ENCODE measurements at places on chromosomes 7 and 10.

- no peak overlapping the region for H3K4me3 ChIP-seq
- no peak overlapping the region for H3K27ac ChIP-seq
- no peak for DNase-seq
- no peaks in the 10 kb centered on the region for H3K36me3 ChIP-seq
Measured at GRCh38 chr7:88115816-88116215, 104.0 kb downstream of the SRI start.

- no peaks in the 10 kb centered on the region for H3K36me3 ChIP-seq
- H3K27me3 ChIP-seq, result no peaks in the 10 kb centered on the region
- DNase-seq, result peak; percentile 95
Measured at GRCh38 chr10:63236113-63236935, 103.2 kb downstream of the NRBF2 start.

GRCh38 chr7:8386926-8387550 lies 46.4 kb upstream of the NXPH1 start:
- H3K4me3 ChIP-seq, result no peak overlapping the region
- no peak for DNase-seq
- no peak overlapping the region for H3K27ac ChIP-seq
- no peaks in the 10 kb centered on the region for H3K36me3 ChIP-seq

DNA sequence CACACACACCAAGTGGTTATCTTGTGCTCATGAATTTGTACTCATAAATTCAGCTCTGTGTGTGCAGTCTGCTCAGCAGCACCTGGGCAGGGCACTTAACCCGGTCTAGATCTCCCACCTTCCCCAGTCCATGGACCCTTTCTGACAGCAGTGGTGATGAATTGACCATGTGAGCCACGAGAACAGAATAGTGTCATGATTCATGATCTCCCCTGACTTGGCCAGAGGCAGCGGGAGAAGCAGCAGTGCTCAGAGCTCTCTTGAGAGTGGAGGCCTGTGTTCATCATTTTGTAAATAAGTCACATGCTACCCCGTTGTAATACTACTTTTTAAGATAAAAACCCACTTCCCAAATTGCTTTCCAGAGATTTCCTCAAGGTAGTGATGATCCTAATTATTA lies 74.2 kb downstream of the GALNT17 start:
- H3K27ac ChIP-seq, result no peak overlapping the region

GRCh38 chr10:25047591-25048301 lies 31.3 kb downstream of the THNSL1 start:
- H3K4me3 ChIP-seq, result no peak overlapping the region
- H3K4me1 ChIP-seq, result no peaks in the 10 kb centered on the region
- no peaks in the 10 kb centered on the region for H3K27me3 ChIP-seq
- H3K27ac ChIP-seq, result no peak overlapping the region
- DNase-seq, result peak; percentile 28

DNA sequence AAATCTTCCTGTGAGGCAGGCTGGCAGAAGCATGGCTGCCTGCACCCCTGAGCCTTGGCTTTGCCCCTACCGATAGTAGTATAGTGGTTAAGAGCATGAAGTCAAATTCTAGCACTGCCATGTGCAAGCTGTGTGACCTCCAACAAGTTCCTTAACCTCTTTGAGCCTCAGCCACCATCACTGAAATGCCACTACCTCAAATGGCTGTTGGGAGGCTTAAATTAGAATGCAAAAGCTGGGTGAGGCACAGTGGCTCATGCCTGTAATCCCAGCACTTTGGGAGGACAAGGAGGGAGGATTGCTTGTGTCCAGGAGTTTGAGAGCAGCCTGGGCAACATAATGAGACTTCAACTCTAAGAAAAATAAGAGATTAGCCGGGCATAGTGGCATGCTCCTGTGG lies 8.4 kb downstream of the SFRP5 start:
- H3K27ac ChIP-seq, result no peak overlapping the region
- H3K4me1 ChIP-seq, result no peaks in the 10 kb centered on the region
- no peaks in the 10 kb centered on the region for H3K27me3 ChIP-seq

- peak overlapping the region; percentile 75 for H3K27ac ChIP-seq
- H3K27me3 ChIP-seq, result no peaks in the 10 kb centered on the region
- H3K4me3 ChIP-seq, result no peak overlapping the region
- peak; percentile 64 for DNase-seq
- H3K4me1 ChIP-seq, result peaks cover 10% of the 10 kb centered on the region
Measured at GRCh38 chr10:31768467-31768866, 160.2 kb downstream of the ARHGAP12 start.

GRCh38 chr10:76177936-76178335 lies 746.5 kb downstream of the LRMDA start:
- H3K36me3 ChIP-seq, result no peaks in the 10 kb centered on the region
- no peak overlapping the region for H3K4me3 ChIP-seq
- no peak for DNase-seq
- H3K27ac ChIP-seq, result no peak overlapping the region
- H3K4me1 ChIP-seq, result no peaks in the 10 kb centered on the region

GRCh38 chr7:3754493-3755341 lies 453.7 kb downstream of the SDK1 start:
- no peaks in the 10 kb centered on the region for H3K36me3 ChIP-seq
- H3K4me3 ChIP-seq, result no peak overlapping the region
- peak; percentile 92 for DNase-seq
- peak overlapping the region; percentile 24 for H3K27ac ChIP-seq

GRCh38 chr7:1357601-1358271 lies 101.5 kb downstream of the MICALL2 start:
- no peak overlapping the region for H3K27ac ChIP-seq
- no peaks in the 10 kb centered on the region for H3K4me1 ChIP-seq
- DNase-seq, result no peak
- no peaks in the 10 kb centered on the region for H3K27me3 ChIP-seq
- no peaks in the 10 kb centered on the region for H3K36me3 ChIP-seq

DNA sequence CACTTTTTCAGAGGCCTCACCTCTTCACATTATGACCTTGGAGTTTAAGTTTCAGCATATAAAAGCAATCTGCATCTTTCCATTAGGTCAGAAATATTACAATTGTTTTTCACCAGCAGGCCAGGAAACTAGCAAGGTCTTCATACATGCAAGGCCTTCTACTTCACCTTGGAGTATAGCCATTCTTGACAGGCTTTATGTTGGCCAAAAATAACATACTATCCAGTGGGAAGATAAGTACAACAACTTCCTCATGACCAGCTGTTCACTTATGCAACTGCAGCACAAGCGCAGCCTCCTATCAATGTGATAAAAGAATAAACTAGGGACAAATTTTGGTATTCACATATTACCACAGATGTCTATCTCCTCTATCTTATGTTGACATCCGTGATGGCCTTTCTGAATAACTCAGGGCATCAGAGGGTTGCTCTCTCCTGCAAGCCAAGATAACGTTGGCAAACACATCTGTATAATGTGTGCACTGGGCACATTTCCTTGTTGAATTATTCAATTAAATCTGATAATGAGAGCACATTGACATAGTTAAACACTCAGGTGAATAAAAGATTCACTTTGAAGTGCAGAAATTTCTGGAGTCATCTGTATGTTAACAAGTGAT lies 239.8 kb downstream of the FZD1 start:
- H3K36me3 ChIP-seq, result no peaks in the 10 kb centered on the region
- peak; percentile 9 for DNase-seq
- H3K27ac ChIP-seq, result no peak overlapping the region

DNA sequence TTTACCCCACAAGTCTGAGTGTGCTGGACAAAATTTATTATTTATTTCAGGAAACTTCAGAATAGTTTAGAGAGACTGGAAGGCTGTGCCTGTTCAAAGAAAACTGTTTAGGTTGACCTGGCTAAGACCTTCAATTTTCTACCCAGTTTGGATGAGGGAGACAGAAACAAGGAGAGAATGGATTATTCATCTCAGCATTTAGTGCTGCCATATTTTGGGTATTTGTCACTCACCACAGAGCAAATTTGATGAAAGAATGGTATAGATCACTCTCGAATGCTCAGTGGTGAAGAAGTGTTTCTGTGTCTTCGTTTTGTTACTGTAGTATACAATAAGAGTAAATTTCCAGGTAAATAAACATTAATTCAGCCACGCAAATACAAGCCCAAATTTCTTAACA lies 71.8 kb downstream of the SEMA3C start:
- no peak for DNase-seq
- no peak overlapping the region for H3K27ac ChIP-seq
- H3K36me3 ChIP-seq, result no peaks in the 10 kb centered on the region
- H3K27me3 ChIP-seq, result no peaks in the 10 kb centered on the region
- no peak overlapping the region for H3K4me3 ChIP-seq
- peaks cover 7% of the 10 kb centered on the region for H3K4me1 ChIP-seq

DNA sequence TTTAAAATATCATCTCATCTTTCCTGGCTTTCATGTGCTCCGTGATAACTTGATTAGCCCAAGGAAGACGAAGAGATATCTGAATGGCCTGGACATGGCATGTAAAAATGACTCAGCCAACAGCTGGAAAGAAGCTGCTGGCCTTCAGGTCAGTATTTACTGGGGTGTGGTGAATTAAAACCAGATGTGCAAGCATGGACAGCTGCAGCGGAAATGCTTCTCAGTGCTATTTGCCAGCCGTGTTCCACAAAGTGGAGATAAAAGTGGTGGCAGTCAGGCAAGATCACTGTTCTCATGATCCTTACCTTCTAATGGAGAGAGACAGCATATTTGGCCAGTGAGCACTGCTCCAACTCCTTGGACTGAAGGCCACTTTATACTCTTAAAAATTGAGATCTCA lies 203.1 kb upstream of the VSTM2A start:
- H3K27me3 ChIP-seq, result no peaks in the 10 kb centered on the region
- no peak overlapping the region for H3K27ac ChIP-seq
- DNase-seq, result peak; percentile 26
- H3K36me3 ChIP-seq, result no peaks in the 10 kb centered on the region

GRCh38 chr10:5563991-5564536 lies 39.3 kb downstream of the CALML3 start:
- H3K4me1 ChIP-seq, result peaks cover 7% of the 10 kb centered on the region
- H3K27me3 ChIP-seq, result no peaks in the 10 kb centered on the region
- no peak overlapping the region for H3K27ac ChIP-seq
- peak; percentile 69 for DNase-seq

- no peak overlapping the region for H3K27ac ChIP-seq
- no peaks in the 10 kb centered on the region for H3K27me3 ChIP-seq
- no peak overlapping the region for H3K4me3 ChIP-seq
- DNase-seq, result peak; percentile 27
Measured at GRCh38 chr10:35219292-35219691, 92.6 kb downstream of the CREM start.

Measured in fibroblast of lung (primary cell).